ENCODE measurements at places on chromosomes 12 and 14.

DNA sequence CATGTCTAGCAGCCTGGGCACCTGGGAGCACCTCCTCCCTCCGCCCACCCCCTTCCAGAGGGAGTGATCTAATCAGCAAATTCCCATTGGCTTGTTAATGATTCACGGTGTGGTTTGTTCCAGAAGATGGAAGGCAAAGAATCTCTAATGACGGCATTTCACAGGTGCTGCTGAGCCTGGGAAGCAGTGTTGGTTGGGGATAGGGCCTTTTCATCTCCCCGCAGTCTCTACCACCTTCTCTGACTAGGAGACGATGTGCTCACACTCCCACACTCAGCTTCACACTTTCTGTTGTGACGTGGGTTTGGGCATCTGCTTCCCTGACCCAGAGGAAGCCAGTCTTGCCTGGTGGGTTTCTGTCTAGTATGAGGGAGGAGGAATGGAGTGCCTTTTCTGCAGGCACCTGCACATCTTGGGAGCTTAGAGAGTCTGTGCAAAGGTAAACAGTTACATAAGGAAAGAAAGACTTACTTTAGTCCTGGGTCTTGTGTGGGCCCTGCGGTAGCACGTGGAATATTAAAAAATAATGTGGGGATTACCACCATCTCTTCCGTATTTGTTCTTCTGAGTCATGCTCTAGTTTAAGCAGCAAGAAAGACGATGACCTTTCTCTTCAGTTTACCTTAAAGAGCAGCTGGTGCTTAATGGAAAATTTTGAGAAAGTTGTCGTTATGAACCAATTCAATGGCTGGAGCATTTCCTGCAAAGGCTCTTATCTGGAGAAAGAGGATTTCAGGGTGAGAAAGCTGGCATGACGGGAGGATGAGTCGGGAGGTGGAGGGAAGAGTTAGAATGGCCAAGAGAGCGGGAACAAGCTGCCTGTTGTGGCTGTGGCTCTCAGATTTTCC is 70.6 kb upstream of the ARHGAP5 start:
- DNase-seq: no peak

DNA sequence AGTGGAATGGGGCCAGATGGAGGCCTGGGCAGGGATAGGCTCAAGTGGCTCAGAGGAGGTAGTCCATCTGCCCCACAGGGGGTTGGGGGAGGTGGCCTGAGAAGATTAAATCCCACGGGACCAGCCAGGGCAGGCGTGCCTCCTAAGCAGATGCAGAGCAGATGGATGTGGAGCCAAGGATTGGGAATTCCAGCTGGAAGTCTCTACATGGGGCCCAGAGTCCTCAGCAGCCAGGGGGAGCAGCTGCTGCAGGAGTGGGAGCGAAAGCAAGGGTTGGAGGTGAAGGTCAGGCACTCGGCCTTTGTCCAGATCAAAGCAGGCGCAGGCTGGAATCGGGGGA is 42.4 kb upstream of the VRK1 start:
- no peak for DNase-seq

- DNase-seq: no peak
These were observed 6.6 kb downstream of the PHB2 start for GRCh38 chr12:6963791-6964413.

DNA sequence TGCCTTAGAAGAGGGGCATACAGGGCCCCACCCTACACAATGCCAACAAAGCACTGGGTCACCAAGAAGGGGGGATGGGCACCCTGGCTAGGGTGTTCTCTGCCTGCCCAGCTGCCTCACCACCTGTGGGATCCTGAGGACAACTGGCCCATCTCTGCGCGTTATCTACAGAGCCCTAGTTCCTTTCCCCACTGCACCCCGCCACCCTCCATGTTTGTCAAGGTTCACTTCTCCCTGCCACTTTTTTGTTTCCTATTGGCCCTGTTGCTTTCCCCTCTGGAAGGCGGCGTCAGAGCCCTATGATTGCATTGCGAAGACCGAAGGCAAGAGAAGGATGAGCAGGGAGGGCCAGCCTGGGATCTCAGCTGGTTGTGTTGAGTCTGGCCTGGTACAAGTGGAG is 1.6 kb downstream of the SLC48A1 start:
- DNase-seq: no peak

DNA sequence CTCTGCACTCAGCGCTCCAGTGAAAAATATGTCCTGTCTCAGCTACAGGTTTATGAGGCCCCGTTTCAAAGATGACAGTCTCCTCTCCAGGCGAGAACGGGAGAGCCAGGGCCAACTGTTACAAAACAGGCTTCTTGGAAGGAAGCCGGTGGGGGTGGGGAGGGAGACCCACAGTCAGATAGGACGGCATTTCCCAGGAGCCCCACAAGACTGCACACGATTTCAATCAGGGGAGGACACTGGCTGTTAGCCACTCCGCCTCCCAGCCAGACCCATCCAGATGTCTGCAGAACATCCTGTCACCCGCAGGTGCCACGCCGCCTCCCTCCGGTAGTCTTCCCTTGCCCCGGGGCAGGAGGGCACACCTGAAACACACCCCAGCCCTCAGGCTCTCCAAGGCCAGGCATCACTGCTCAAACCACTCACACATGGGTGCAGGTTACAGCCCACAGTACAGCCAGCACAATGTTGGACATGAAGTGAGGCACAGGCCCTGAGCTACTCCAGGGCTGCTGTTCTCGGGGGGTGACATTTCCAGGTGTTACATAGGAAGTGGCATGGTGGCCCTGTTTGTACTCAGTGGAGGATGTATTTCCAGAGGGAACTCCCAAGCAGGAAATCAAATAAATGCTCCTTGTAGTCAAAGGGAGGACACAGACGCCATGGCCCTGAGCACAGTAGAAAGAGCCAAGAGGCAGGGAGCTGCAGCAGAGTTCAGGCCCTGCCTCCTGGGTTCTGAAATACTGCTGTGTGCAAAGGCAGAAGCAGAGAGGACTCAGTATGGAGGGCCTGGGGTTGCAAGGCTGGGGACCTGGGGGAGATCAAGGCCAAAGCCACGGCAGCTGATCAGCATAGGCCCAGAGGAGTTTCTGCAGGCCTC is 138.1 kb downstream of the BCL11B start:
- DNase-seq: peak; percentile 13

GRCh38 chr14:90844321-90844720 is 28.1 kb upstream of the TTC7B start:
- no peak for DNase-seq

- DNase-seq: no peak
These were observed 8.0 kb downstream of the LGMN start for GRCh38 chr14:92740440-92740839.

- DNase-seq: no peak
These were observed 11.0 kb downstream of the ARHGDIB start for GRCh38 chr12:14950421-14950820.

- DNase-seq: no peak
These were observed 163.6 kb downstream of the TTC7B start for GRCh38 chr14:90652626-90653025.

GRCh38 chr12:124147575-124147974 is 147.3 kb upstream of the RFLNA start:
- no peak for DNase-seq

DNA sequence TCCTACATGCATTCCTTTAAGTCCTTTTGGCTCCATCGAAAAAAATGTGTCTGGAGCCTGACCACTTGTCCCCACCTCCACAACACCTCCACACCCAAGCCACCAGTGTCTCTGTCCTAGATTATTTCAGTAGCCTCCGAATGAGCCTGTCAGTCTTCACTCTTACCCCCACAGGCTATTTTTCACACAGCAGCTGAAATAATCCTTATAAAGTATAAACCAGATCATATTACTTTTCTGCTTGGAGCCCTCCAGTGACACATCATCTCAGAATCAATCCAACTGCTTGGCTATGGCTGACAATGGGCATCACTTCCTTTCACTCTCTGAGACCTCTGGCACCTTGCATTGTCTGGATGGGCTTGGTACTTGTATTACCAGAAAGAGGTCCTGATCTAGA is 44.9 kb downstream of the BBS10 start:
- no peak for DNase-seq

- no peak for DNase-seq
These were observed at the start of gene LIN7A for GRCh38 chr12:80937391-80938238. LIN7A (minus strand) TSS chr12:80937934; CDS start chr12:80937722, 212 bp downstream.

- DNase-seq: no peak
These were observed 415.4 kb downstream of the DPF3 start for GRCh38 chr14:72478471-72478893.

- no peak for DNase-seq
These were observed 1.8 kb upstream of the MED6 start for GRCh38 chr14:70602254-70602653.

GRCh38 chr12:132111654-132112304 is 32.3 kb downstream of the DDX51 start:
- no peak for DNase-seq

- no peak for DNase-seq
These were observed 73.4 kb downstream of the GTF2A1 start for GRCh38 chr14:81147140-81147897.

DNA sequence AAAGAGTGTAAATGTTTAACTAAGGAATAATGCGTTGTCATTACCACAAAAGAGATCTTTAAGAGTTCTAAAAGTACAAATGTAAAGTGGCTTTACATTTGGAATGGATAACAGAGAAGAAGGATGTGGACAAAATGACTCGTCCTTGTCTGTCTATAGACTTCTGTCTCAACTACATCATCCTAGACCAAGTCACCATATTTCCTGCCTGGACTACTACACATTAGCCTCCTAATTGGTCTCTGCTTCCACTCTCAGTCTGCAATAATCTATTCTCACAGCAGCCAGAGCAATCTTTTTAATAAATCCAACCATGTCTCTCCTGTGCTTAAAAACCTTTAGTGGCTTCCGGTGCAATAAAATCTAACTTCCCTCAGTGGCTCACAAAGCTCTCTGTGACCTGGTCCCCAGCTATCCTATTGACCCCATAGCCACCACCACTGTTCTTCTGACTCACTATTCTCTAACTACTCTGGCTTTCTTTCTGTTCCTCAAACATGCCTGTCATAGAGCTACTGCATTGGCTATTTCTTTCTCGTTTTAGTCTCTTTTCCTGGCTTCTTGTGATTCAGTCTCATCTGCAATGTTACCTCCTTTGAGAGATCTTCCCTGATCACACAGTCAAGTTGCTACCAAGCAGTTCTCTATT is 91.1 kb downstream of the MYF5 start:
- DNase-seq: no peak

DNA sequence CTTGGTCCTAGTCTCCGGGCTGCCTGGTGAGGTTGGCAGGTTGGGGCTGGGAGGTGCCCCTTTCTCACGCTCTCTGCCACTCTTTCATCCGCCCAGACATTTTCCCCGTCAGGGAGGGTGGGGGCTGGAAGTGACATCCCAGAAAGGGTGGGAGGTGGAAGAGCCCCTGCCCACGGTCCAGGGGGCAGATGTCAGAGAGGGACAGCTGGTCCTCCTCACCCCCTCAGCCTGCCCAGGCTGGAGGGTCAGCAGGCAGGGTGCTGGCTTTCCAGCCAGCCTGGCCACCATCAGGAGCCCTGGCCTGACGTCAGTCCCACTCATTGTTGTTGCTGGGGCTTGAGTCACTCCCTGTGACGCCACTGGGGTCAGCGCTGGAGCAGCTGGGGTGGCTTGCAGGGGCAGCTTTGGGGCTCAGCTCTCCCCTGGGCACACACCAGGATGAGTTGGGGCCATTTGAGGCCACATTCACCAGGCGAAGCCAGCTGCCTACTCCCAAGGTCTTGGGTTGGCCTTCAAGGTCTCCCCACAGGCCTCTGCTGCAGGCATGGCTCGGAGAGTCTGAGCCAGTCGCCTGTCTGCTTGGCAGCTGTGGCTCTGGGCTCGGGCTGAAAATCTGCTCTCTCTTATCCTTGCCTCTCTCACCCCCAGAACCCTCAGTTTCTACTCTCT is 5.7 kb upstream of the ATG101 start:
- peak; percentile 23 for DNase-seq

- no peak for DNase-seq
These were observed 148.6 kb downstream of the SLC6A15 start for GRCh38 chr12:84764001-84764400.

GRCh38 chr12:104544836-104545235 is 88.1 kb downstream of the CHST11 start:
- DNase-seq: no peak

- no peak for DNase-seq
These were observed 462.5 kb downstream of the AEBP2 start for GRCh38 chr12:19901841-19902240.

DNA sequence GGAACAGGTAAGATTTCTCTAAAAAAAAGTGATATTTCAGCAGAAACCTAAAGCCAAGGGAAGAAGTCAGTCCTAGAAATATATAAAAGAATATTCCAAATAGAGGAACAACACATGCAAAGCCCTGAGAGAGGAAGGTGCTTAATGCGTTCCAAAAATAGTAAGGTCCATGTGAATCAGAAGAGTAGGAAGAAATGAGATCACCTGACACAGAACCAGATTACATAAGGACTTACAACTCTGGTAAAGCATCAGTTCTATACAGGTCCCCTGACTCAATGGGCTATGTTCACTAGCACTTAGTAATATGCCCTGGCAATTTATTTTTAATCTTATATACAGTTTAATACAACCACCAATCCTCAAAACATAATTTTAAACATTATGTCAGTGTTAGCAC is 30.0 kb downstream of the SENP1 start:
- no peak for DNase-seq

- no peak for DNase-seq
These were observed 18.3 kb upstream of the LRP1-AS start for GRCh38 chr12:57165741-57166140.

DNA sequence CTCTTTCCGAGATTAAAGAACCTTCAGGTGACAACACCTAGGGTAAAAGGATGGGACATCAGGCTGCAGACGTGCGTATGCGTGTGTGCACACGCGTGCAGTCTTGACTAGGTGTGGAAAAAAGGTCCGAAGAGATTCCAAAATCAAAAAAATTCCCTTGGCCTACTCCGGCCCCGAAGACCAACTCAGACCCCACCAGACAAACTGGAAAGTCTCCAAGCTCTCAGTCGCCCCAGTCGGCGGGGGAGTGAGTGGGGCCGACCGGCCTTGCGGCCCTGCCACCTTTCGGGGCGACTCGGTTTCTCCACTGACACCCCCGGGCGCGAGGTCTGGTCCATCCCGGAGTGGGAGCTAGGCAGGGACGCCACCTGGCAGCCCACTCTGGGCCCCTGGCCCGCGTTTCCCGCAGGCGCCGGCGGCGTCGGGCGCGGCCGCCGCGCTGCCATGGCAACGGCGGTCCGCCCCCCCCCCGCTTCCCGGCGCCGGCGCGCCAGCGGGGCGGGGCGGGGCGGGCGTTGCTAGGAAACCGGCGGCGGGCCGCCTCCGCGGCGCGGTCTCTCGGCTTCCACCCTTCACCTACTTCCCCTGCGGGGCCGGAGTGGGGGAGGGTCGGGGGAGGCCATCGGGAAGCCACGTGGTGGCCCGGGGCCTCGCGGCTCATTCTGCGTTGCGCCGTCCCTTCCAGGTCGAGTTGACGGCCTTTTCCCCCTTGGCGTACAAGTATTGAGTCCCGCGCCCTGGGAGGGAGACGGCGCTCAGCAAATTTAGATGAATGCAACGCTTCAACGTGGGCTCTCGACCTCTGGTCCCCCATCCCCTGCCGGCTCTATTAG is 253.1 kb downstream of the EFCAB11 start:
- peak; percentile 86 for DNase-seq

DNA sequence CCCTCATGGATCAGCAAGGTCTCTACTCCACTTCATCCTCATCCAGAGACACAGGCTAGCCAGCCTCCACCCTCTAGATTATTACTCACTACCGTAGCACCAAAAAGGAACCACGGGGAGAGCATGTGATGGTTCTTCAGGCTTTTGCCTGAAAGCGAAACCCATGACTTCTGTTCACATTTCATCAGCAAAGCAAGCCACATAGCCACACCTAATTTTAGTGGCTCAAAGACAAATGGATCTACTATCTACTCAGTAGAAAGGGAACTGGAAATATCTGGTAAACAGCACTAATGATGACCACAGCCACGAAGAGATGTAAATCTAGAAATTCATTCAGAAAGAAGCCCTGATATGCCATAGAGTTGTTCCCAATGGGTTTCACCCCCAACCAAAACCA is 51.4 kb downstream of the VCPKMT start:
- peak; percentile 34 for DNase-seq

GRCh38 chr14:90717916-90718315 is 98.3 kb downstream of the TTC7B start:
- DNase-seq: no peak

All from activated T-cell treated with anti-CD3 and anti-CD28 coated beads, Interleukin-2, amount 50 U/mL, for 1 hour (primary cell).